Right lung (tissue), 10 donors: ENCODE measurements at places on chromosomes 6 and 20. TPM values are rescaled to one million over a fixed set of nuclear protein-coding genes. Genes with fewer than 3 reads are reported as not detected.

- DNase-seq = no peak
Measured at GRCh38 chr20:3235666-3236324, 3.2 kb downstream of the SLC4A11 start.

- DNase-seq = no peak
Measured at GRCh38 chr6:84575264-84575663, 189.1 kb downstream of the TBX18 start.

The SMLR1 gene
- polyA plus RNA-seq = 0.33 TPM

DNA sequence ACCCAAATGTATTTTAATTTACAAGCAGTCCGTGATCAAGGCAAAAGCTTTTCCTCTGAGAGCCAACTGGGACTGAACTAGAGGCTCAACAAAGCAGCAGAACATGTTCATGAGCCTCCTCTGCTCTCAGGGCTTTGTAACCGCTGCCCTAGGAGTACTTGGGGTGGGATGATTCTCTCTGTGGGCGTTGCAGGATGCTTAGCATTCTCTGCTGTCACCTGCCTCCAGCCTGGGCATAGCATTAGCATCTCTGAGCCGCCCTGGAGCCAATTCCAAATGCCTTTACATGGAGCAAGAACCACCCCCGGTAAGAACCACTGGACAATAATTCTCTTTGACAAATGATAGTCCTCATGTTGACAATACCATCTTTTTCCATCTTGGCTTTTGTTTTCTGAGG, 237.6 kb upstream of the CDH4 start:
- no peak for DNase-seq

- peak; percentile 57 for DNase-seq
Measured at GRCh38 chr6:158231551-158232315, 63.6 kb downstream of the GTF2H5 start.

The UBE2C gene
- 104 TPM for polyA plus RNA-seq
